ENCODE measurements at places on chromosomes 2 and 18. TPM values are rescaled to one million over a fixed set of nuclear protein-coding genes. Genes with fewer than 3 reads are reported as not detected.

GRCh38 chr2:144032566-144032965 is 487.4 kb downstream of the ZEB2 start:
- no peaks in the 10 kb centered on the region for H3K4me1 ChIP-seq
- H3K27me3 ChIP-seq = no peaks in the 10 kb centered on the region
- no peak overlapping the region for H3K4me3 ChIP-seq
- DNase-seq = no peak

DNA sequence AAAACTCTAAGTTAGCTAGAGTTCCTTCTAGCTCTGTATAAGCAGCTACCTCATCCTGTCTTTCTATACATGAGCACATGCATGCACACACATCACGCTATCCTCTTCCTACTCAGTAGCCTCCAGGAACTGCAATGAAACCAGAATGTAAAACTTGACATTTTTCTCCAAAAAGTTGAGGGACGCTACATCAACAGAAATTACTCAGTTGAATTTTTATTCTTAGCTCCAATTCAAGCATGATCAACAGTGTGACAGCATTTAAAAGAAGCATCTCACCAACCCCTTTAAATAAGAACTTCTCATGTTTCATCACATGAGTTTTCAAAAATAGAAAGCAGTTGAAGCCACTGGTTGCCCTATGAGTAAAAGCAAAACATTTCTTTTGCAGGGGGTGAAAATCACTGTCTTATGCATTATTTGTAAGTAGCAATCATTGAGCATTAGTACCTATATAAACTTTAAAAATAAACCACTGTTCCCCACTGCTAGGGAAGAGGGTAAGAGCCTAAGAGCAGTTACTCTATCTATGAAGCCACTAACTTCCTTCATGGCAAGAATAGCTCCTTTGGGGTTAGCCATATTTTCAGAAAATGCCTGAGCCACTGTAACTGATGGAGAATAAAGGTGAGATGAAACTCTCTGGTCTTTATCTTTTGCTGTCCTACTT is 77.9 kb upstream of the ARL5A start:
- H3K4me3 ChIP-seq = no peak overlapping the region
- DNase-seq = no peak
- H3K36me3 ChIP-seq = no peaks in the 10 kb centered on the region
- no peak overlapping the region for H3K27ac ChIP-seq
- H3K27me3 ChIP-seq = no peaks in the 10 kb centered on the region

DNA sequence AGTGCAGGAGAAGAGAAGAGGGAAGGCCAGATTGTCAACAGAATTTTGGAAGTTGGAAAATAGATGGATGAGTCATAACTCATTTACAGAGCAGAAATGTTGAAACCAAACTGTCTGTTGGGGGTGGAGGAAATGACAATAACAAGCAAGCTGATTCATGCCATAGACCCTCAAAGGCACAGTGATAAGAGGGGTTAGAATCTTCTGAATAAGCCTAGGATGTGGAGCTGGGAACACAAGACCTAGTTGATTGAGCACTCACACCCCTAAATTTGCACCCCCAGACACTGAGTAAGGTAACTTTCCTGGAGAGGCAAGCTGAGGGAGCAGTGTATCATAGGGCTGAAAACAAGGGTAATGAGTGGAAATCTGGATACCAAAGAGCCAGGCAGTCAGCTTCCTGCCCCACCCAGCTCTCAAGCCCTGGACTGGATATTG is 141.4 kb downstream of the SCG2 start:
- H3K27ac ChIP-seq = no peak overlapping the region
- no peak for DNase-seq
- H3K4me3 ChIP-seq = no peak overlapping the region
- H3K4me1 ChIP-seq = no peaks in the 10 kb centered on the region
- no peaks in the 10 kb centered on the region for H3K27me3 ChIP-seq

GRCh38 chr2:238247841-238248453 is 8.1 kb upstream of the HES6 start:
- no peak overlapping the region for H3K27ac ChIP-seq
- H3K27me3 ChIP-seq = no peaks in the 10 kb centered on the region
- DNase-seq = no peak

DNA sequence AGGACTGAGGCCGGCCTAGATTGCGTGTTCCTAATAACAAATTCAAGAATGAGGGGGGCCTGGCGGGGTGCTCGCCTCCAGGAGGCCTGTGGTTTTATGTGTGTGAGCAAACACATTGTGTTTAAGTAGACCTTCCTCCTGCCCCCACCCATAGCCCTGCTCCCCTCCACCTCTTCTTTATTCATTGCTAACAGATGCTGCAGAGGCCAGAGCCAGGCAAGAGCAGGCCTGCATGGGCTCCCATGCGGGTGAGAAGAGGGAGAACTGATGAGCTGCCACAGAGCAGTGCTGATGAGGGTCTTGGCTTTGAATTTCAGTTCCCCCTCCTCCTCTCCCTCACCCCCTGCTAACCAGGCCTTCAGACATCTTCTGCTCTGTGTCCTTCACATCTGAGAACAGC is 154.6 kb downstream of the OSR1 start:
- no peaks in the 10 kb centered on the region for H3K36me3 ChIP-seq
- no peaks in the 10 kb centered on the region for H3K27me3 ChIP-seq
- peaks cover 4% of the 10 kb centered on the region for H3K4me1 ChIP-seq

DNA sequence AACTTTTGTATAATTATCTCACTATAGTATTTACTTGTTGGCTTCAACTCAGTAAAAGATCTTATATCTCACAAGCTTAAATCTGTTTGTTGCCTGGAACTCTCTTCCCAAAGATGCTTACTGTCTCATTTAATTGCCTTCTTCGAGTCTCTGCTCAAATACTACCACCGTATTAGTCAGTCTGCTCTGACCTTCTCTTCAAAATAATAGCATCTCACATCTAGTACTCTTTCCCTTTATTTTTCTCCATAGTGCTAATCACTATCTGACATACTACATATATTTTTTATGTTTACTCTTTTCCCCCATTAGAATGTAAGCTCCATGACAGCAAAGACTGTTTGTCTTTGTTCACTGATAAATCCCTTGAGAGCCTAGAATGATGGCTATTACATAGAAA is 10.6 kb upstream of the MPP4 start:
- H3K4me3 ChIP-seq = no peak overlapping the region
- H3K36me3 ChIP-seq = no peaks in the 10 kb centered on the region
- DNase-seq = no peak
- no peaks in the 10 kb centered on the region for H3K27me3 ChIP-seq
- no peaks in the 10 kb centered on the region for H3K4me1 ChIP-seq

DNA sequence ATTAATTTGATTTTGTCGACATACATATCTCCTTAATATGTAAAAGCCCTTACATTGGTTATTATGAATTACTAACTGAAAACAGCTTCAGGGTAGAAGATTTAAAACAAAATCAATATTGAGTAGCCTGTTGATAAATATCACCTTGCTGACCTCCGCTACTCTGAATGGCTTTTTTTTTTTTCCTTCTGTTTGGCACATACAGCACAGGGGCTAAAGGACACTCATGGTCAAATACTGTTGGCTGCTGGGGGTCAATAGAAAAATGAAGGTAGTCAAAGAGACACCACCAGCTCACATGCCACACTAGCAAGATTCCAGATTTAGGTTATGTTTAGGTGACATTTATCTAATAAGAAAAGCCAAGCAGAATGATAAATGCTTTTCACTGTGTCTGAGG is 1642.4 kb upstream of the SLC39A10 start:
- H3K36me3 ChIP-seq = no peaks in the 10 kb centered on the region
- H3K27me3 ChIP-seq = no peaks in the 10 kb centered on the region
- H3K27ac ChIP-seq = no peak overlapping the region
- DNase-seq = no peak
- H3K4me1 ChIP-seq = no peaks in the 10 kb centered on the region

DNA sequence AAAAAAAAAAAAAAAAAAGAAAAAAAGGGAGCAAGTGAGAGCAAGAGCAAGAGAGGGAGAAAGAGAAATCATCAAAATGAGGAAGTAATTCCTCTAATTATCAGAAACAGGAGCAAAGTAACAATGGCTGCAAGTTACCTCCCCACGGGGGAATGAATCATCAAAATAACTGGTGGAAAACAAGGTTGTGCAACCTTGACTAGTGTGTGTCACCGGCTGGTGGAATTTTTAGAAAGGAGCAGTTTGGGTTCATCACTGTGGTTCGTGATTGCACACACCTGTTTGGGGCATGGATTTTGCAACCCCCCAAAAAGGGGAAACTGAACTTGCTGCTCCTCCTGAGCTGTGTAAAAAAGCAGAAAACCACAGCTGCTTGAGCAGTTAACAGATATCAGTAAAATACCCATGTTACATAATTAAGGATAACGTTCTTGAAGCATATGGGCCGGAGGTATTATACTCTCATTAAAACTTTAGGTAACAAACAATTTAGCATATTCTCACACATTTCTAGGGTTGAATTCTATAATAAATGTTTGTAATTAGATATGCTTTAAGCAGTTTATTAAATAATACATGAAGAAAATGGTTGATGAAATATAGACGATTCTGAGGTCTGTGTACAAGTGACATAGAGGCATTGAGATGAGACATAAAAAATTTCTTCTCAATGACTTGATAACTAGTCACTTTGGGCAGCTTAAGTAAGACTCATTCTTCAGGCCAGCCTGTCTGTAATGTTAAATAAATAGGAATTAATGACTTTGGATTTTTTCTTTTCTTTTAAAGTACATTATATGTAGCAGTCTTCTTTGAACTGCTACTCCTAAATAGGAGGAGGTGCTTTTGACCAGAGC is 184.2 kb upstream of the ZEB2 start:
- H3K27me3 ChIP-seq = no peaks in the 10 kb centered on the region
- peak; percentile 20 for DNase-seq
- H3K4me3 ChIP-seq = no peak overlapping the region

- no peaks in the 10 kb centered on the region for H3K36me3 ChIP-seq
- H3K4me3 ChIP-seq = no peak overlapping the region
- no peak overlapping the region for H3K27ac ChIP-seq
- no peaks in the 10 kb centered on the region for H3K4me1 ChIP-seq
Observed at GRCh38 chr2:127455566-127456493, 37.6 kb downstream of the PROC start.

DNA sequence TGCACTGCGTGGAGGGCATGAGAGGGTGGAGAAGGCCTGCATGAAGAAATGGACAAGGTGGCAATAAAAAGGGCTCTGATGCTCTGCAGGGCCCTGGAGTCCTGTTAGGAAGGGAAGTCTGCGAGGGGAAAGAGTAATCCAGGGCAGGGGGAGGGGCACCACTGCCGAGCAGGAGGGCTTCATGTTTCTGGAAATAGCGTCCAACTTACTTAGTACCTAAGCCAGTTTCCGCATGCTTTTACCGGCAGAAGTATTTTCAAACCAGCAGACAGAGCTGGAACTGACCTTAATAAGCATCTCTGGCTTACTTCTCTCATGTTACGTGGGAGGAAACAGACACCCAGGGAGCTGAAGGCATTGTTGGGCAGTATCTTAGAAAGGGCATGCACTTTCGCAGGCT is 156.7 kb downstream of the GALNT14 start:
- H3K4me3 ChIP-seq = no peak overlapping the region
- H3K36me3 ChIP-seq = no peaks in the 10 kb centered on the region

GPR45 gene
- not detected for total RNA-seq

ASPRV1 gene
- total RNA-seq = 2.1 TPM

MARCHF4 gene
- total RNA-seq = not detected

All from ovary (tissue), 10 donors.